Muscle of arm (tissue), 14 donors: ENCODE measurements at places on chromosomes 1 and 21.

- DNase-seq, result no peak
Observed at GRCh38 chr1:233714631-233715217, 100.8 kb downstream of the KCNK1 start.

- no peak for DNase-seq
Observed at GRCh38 chr1:2882966-2883696, 81.6 kb upstream of the TTC34 start.

GRCh38 chr1:17340358-17340757 is 31.6 kb upstream of the PADI6 start:
- DNase-seq, result no peak

DNA sequence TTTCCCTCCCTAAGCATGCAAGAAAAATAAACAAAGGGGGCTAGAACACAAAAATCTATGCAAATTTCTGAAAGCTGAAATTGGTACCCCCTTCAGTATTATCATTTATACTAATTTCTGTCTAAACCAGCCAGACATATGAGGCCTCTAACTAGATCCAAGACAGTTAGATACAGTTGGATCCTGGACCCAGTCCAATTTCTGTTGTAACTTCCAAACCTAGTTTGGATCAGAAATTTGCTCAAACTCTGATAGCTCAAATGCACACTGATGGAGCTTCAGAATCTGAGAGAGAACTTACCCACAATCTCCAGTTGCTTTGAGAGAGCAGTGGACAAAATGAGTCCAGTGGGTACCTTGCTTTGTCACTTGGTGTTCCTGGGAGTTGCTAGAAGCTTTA is 11.9 kb downstream of the CEP350 start:
- no peak for DNase-seq

GRCh38 chr1:57312869-57313268 is 111.0 kb downstream of the DAB1 start:
- DNase-seq, result no peak

- DNase-seq, result no peak
Observed at GRCh38 chr1:59298710-59299346, 1.9 kb downstream of the FGGY start.

GRCh38 chr1:30422251-30422650 is 301.1 kb downstream of the MATN1 start:
- no peak for DNase-seq

GRCh38 chr21:26506956-26507355 is 66.1 kb downstream of the CYYR1 start:
- DNase-seq, result no peak

- no peak for DNase-seq
Observed at GRCh38 chr1:103365860-103366569, 159.5 kb upstream of the RNPC3 start.

DNA sequence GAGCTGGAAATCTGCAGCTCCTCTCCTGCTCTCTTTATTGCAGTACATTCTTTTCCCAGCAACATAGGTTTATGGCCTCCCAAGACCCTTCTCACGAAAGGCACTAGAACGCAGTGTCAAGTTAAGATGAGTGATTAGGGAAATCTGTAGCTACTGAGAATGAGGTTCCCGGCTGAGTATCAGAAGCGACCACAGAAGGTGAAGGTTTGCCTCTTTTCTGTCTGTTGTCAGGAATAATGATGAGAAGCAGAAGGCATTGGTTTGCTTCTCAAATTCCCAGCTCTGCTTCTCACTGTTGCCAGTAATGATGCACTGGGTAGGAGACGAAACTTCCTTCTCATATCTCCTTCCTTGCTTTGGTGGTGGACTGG is 128.4 kb downstream of the NTMT2 start:
- DNase-seq, result no peak

DNA sequence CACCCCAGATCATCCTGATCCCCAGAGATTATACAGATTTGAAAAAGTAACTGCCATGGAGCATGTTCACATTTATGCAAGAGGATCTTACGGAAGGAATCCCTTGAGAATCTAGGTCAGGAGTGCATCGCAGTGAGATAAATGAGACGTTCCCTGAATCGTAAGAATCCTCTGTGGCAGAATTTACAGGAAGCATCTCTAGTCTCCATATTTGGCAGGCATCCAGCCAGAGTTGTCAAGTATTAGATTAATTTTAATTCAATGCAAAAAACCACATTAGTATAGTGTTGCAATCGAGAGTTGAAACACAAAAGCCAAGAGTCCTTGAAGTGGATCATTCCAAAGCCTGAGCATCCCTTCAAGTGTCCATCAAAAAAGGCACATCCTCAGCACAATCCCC is 100.8 kb downstream of the RRAGC start:
- no peak for DNase-seq

GRCh38 chr1:3899754-3900149 is 320 bp downstream of the C1orf174 start:
- no peak for DNase-seq

GRCh38 chr1:50633465-50633864 is 210.2 kb upstream of the DMRTA2 start:
- DNase-seq, result no peak

DNA sequence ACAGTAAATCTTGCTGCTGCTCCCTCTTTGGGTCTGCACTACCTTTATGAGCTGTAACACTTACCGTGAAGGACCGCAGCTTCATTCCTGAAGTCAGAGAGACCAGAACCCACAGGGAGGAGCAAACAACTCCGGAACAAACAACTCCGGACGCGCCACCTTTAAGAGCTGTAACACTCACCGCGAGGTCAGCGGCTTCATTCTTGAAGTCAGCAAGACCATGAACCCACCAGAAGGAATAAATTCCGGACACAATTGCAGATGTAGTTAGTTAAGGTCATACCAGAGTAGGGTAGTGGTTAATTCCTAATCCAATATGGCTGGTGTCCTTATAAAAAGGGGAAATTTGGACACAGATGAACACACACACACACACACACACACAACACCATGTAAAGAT is 37.7 kb downstream of the VTCN1 start:
- no peak for DNase-seq

DNA sequence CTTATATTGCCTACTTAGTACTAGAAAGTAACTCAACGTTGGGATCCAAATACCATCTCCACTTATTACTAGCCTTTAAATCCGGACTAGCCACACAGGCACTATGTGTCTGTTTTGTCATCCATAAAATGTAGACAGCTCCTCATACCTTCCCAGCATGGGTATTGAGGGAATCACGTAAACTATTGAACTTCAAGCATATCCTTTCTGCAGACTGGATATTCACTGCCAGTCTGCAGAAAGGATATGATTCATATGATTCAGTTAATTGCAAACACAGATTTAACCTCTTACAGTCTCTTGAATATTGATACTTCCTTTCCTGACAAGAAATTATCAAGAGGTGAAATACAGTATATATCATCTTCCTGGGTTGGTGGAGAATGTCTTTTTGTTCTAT is 186.0 kb downstream of the LEPR start:
- DNase-seq, result no peak

- no peak for DNase-seq
Observed at GRCh38 chr1:117686907-117687306, 81.1 kb downstream of the TENT5C start.

- DNase-seq, result no peak
Observed at GRCh38 chr21:36479415-36480402, at the start of gene CLDN14. Gene CLDN14, minus strand, starts transcription at chr21:36480122. Its CDS starts 18,427 bp downstream, at chr21:36461695.

GRCh38 chr1:219902951-219903350 is 25.4 kb downstream of the SLC30A10 start:
- DNase-seq, result no peak

GRCh38 chr1:214281021-214281719 is at the start of gene SMYD2:
Gene SMYD2, plus strand, starts transcription at chr1:214281159. Its CDS starts 96 bp downstream, at chr1:214281255.
- peak; percentile 61 for DNase-seq

GRCh38 chr1:3601743-3602142 is 9.6 kb downstream of the MEGF6 start:
- DNase-seq, result no peak

DNA sequence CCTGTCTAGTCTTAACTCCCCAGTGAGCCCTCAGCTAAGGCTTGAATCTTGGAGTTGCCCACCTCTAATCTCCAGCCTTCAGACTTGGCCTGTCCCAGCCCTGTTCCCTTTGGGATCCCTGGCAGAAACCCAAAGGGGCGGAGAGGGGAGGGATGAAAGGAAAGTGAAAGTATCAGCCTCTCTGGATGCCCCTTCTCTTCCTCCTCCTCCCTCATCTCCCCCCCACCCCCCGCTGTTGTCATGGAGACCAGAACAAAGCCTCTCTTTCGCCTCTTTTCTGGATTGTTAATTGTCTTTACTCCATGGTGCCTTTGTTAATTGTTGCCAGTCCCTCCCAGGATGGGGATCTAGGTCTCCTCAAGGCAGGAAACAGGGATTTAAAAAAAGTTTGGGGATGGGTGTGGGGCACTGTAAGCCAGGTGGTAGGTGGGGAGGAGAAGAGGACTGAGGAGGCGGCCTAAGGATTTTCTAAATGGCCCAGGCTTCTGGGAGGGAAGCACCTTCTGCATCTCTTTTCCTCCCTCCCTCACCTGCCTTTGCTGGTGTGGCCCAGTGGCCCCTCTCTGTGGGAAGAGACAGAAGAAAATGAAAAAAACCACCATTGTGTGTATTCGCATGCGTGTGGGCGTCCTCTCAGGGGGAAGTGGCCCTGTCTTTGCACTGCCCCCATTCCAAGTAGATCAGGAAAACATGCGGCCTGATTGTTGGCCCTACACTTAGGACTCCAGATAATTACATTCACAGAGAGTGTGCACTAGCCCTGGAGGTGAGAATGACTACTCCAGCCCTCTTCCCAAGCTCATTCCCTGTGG is 7.5 kb upstream of the SOX13 start:
- DNase-seq, result no peak

DNA sequence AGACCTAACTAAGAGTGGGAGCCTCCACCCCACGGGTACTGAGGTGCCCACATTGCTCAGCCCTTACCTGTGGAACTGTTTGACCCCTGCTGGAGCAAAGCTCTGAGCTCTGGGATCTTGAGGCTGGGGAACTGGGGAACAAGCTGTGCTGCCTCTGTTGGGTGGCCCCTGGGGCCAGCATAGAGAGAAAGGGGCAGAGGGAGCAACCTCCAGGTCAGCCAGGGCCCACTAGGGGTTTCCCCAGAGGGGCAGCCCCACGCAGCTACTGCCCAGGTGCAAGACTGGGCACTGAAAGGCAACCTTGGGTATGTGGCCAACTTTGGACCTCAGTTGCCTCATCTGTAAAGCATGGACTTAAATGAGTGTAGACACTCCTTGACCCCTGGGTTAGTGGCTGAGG is 23.5 kb upstream of the EPB41 start:
- no peak for DNase-seq

DNA sequence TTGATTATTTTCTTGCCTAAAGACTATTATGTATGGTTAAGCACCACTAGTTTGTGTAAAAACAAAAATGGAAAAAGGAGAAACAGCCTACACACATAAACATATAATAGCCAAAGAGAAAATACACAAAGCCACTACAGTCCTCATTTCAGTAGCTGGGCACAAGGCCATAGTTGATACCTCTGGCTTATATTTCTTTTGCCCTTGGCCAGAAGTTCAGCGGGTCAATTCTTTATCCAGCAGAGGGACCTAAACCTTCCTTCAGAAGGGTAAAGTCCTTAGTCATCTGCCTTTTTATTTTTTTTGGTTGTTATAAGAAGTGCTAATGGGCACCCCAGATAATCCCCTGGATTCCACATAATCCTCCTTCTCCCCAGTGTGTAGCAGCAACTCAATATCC is 134.1 kb downstream of the PIGK start:
- DNase-seq, result no peak

- no peak for DNase-seq
Observed at GRCh38 chr1:109788695-109789521, 25.2 kb upstream of the EPS8L3 start.

GRCh38 chr1:6686294-6686693 is 15.3 kb downstream of the DNAJC11 start:
- no peak for DNase-seq

- no peak for DNase-seq
Observed at GRCh38 chr1:224859651-224860050, 69.8 kb upstream of the DNAH14 start.

GRCh38 chr1:167799747-167800146 is 78.0 kb downstream of the MPZL1 start:
- no peak for DNase-seq

GRCh38 chr21:44817914-44818639 is at the start of gene SUMO3:
Gene SUMO3, minus strand, starts transcription at chr21:44818062. Its CDS starts 94 bp downstream, at chr21:44817968.
- peak; percentile 73 for DNase-seq

DNA sequence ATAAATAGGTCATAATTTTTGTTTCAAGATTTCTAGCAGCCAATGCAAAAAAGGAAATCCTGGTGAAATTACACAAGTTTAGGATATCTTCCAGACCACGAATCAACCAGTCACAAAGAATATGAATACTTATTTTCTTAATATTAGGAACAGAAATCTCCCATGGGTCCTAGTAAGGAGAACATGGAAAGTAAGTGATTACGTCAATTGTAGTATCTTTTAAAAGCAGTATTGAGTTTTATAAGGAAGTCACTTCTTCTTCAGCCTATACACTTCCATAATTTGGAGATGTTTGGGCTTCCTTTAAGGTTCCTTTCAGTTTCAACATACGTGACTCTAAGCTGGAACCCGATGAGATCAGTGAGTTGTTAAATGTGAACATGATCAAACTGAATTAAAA is 534.5 kb downstream of the USP25 start:
- no peak for DNase-seq

- DNase-seq, result no peak
Observed at GRCh38 chr1:218312509-218312908, 27.4 kb downstream of the RRP15 start.

DNA sequence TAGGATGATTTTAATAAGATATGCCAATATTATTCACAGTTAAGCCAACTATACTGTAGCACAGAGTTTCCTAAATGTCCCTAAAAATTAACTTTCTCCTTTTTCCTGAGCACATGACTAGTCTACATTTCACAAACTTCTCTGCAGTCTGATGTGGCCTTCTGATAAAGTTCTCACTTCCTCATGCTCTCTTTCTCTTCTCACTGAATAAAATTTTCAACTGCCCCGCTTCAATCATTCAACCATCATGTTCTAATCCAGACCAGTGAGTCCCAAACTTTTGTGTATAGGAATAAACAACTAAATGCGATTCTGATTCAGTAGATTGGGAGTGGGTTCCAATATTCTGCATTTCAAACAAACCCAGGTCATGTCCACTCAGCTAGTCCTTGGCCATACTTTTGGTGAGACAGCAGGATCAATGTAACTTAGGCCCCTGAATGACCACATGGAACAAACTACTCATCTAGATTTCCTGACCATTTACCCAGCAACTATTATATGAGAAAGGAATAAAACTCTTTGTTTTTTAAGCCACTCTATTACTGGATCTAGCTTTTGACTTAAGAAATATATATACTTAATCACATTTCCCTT is 20.1 kb downstream of the TUT4 start:
- DNase-seq, result no peak

DNA sequence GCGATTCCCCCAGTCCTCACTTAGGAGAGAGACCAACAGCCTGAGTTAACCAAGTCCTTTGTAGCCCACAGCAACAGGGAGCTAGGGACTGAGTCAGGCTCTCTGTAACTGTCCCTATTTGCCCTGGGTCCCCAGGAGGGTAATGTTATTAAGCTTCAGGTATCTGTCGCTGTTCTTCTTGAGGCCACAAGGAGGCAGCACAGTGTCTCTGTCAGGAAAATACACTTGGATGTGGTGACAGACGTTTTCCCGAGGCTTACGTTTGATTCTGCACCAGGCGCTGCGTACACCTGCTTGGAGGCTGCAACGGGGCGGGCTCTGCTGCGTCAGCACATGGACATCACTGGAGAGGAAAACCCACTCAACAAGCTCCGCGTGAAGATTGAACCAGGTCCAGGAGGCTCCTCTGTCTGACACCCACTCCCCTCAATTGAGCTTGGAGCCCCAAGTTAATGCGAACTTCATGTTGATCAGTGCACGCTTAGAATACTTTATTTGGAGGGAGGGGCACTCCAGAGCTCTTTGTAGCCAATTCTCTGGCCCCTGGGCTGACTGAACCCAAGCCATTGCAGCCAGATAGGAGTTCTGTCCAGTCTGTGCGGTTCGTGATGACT is 10.7 kb upstream of the ELF3 start:
- no peak for DNase-seq

- DNase-seq, result no peak
Observed at GRCh38 chr1:160164121-160164520, 12.7 kb downstream of the ATP1A4 start.
